Ureter (tissue), 1 donor: ENCODE measurements at places on chromosomes 16 and 17.

- DNase-seq: peak; percentile 70
These were observed 1.3 kb upstream of the ZNF768 start for GRCh38 chr16:30527635-30528178.

- no peak for DNase-seq
These were observed 90.1 kb upstream of the GSE1 start for GRCh38 chr16:85522842-85523601.

- DNase-seq: peak; percentile 48
These were observed 491 bp downstream of the IST1 start for GRCh38 chr16:71895679-71896365.

DNA sequence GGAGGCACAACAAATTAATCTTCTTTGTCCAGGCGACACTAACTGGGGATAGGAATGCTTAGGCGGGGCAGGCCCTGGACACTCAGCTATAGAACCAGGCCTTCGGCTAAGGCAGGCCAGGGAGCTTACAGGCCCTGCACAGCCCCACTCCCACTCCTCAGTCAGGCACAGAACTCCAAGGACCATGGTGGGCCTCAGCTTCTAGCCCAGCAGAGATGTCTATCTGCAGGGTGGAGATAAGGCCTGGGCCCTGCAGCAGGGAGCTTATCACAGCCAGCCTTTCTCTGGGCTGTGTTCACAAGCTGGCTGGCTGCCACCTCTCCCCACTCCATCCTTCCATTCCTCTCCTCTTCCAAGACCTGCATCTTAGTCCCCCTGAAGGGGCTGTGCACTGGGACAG lies 68.1 kb downstream of the TMEM132E start:
- DNase-seq: no peak

- DNase-seq: no peak
These were observed 49.3 kb upstream of the USP7 start for GRCh38 chr16:9012848-9013507.

- no peak for DNase-seq
These were observed 61.4 kb downstream of the SDK2 start for GRCh38 chr17:73582821-73583220.

DNA sequence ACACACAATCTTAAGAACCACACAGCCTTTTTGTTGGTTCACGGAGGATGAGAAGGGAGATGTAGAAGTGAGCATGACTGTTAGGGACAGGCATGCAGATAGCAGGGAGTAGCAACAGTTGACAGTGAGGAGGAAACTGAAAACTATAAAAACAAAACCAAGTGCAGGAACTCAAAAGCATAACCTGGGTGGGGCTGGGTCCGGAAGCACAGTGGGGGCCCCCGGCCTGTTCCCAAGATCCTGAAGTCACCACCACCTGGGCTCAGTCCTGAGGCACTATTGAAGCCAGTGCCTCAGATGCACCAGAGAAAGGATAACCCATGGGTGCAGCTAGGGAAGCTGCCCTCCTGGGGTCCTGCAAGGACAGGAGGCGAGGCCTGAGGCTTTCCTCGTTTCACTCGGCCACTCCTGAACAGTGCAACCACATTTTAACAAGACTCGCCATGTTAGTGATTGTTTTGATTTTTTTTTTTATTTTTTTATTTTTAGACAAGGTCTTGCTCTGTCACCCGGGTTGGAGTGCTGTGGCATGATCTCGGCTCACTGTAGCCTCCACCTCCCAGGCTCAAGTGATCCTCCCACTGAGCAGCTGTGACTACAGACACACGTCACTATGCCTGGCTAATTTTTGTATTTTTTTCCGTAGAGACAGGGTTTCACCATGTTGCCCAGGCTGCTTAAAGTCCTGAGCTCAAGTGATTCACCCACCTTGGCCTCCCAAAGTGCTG lies 27.7 kb upstream of the CBX4 start:
- no peak for DNase-seq

DNA sequence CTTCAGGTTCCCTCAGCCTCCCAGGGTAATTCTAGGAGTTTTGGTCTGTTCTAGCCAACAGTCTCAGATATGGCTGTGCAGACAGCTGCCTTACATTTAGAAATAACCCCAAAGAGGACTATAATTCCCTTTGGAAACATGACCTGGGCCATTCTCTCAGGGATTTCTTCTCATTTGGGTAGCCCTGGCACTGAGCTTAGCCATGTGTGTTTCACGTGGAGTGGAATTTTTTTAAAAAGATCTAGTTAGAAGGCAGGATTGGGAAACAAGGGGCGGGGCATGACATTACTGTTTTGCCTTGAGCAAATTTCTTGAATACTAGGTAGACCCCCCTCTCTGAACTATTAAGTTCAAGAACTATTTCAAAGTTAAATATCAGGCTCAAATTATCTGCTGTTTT lies 29.6 kb upstream of the MRC2 start:
- DNase-seq: no peak

- peak; percentile 67 for DNase-seq
These were observed 7.3 kb downstream of the THRA start for GRCh38 chr17:40069751-40070708.

- DNase-seq: no peak
These were observed 80.4 kb upstream of the IRX3 start for GRCh38 chr16:54366943-54367342.

- DNase-seq: peak; percentile 55
These were observed 684 bp downstream of the YPEL2 start for GRCh38 chr17:59331929-59332748.

DNA sequence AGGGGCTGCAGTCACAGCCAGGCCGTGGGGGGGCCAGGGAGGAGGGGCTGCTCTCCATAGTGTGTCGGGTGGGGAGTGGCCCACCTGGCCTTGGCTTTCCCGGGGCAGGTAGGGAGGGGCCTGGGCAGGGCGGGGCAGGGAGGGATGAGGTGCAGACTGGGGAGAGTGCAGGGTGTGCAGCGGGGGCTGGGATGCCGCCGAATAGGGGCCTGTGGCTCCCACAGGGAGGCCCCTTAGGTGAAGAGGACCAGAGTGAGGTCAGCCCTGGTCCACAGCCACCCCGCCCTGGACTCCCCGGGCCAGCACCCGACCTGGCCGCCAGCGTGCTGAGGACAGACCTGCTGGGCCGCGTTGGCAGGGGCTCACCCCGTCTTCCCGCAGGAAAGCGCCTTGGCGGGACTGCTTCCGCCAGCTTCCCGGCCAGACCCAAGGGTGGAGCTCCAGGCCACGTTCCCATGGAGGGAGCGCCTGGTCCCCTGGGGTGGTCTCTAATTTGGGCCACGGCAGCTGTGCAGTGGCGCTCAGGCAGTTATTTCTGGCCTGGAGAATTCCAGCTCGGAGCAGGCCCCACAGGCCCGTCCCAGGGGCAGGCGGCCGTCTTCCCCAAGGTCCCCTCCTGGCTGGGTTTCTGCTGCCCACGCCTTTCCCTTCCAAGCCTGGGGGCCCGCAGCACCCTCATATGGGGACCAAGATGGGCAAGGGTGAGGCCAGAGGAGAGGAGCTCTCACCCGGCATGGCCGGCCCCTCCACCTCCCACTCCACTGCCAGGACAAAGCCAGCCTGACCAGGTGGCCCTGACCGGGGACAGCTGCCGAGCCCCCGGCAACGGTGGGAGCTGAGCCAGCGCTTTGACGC lies 27.9 kb downstream of the CACNA1H start:
- no peak for DNase-seq

DNA sequence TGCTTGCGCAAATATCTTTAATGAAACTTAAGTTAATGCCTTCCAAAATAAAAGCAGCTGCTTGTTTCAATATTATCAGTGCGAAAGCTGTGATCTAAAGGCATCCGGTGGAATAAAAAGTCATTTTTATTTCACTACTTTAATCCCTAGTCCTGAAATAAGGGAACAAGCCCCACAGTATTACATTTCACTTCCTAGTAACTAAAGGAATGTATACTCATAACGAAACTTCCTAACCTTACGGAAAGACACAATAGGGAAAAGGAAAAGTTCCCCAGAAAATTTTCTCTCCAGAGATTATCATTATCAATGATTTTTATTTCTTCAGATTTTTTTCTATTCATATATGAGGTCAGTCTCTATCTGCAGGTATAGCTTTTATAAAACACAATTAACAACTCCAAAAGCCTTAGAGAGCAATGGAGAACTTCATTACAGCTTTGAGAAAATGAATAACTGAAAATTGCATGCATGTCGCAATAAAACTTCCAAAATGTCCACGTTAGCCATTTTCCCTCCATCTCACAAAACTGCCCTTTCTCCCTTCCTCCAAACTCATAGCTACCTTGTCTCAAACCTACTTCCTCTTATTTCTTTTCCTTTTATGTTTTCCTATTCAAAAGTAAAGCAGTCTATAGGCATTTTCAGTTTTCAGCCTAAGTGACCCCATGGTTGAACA lies 154.3 kb upstream of the MED13 start:
- DNase-seq: no peak

DNA sequence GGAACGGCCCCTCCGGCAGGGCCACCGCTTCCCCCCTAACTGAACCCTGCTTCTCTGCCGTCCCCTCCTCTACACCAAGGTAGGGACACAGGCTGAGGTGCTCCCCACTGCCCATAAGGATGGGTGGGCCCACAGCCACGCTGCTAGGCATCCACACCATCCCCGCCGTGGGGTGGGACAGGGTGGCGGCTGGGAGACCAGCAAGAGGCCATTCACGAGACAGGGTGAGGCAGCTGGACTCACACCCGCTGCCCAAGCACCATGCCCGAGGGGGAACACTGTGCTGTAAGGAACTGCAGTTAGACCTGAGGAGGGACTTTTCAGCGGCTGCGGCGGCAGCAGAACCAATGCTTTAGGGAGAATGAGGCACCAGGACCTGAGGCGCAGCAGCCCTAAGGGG lies 47.5 kb upstream of the RRN3 start:
- DNase-seq: no peak

DNA sequence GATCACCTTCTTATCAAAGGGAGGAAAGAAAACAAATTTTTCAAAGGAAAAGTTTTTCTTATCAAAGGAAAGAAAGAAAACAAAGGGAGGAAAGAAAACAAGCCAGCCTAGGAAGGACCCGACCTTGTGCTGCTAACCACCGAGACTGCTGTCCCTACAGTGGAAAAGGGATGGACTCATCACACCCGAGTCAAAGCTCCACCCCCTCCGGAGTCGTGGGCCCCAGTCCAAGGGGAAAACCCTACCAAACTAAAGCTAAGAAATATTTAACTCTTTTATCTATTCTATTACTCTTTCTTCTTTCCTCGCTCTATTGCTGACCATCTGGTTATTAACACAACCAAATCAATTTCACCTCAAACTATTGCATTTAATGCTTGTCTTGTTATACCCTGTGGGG lies 6.1 kb upstream of the ENDOV start:
- DNase-seq: no peak

GRCh38 chr17:68734931-68735330 lies 133.8 kb upstream of the FAM20A start:
- no peak for DNase-seq

DNA sequence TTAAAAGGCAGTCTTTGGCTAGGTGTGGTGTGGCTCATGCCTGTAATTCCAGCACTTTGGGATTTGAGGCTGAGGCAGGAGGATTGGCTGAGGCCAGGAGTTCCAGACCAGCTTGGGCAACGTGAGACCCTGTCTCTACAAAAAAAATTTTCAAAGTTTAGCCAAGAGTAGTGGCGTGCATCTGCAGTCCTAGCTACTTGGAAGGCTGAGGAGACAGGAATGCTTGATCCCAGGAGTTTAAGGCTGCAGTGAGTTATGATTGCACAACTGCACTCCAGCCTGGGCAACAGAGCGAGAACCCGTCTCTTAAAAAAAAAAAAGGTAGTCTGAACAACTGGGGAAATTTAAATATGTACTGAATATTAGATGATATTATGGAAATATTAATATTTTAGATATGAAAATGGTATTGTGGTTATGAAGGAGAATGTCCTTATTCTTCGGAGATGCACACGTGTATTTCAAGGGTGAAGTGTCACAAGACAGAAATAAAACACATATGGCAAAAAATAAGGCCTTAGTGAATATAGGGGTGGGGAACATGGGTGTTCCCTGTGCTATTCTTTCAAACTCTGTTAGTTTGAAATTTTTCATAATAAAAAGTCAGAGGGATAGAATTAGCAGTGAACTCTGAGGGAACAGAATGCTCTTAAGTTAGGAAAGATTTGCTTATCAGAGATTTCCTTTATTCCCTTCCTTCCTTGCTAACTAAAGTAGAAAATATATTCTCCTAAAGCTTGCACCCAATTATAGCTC lies 144.7 kb downstream of the CDK5R1 start:
- no peak for DNase-seq

GRCh38 chr16:31196324-31197088 lies 6.1 kb downstream of the PYCARD start:
- DNase-seq: no peak

DNA sequence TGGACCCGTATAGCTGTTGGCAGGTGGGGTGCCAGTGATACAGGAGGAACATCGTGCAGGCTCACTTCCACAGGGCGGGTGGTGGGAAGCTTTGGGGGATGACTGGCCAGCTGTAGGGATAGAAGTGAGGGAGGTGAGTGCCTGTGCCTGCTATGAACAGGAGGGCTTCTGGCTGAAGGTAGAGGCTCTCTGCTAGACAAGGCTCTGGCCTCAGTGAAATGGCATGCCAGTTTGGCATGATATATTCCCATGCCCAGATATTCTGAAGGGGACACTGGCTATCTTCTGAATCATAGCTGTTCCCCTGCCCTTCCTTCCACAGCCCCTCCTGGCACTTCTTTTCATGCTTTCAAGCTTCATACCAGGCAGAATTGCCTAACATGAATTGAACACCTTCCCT lies 19.1 kb downstream of the PHAF1 start:
- no peak for DNase-seq

- DNase-seq: no peak
These were observed 344 bp downstream of the CNTNAP4 start for GRCh38 chr16:76277460-76278030.

GRCh38 chr16:87174061-87174460 lies 143.1 kb downstream of the C16orf95 start:
- no peak for DNase-seq

DNA sequence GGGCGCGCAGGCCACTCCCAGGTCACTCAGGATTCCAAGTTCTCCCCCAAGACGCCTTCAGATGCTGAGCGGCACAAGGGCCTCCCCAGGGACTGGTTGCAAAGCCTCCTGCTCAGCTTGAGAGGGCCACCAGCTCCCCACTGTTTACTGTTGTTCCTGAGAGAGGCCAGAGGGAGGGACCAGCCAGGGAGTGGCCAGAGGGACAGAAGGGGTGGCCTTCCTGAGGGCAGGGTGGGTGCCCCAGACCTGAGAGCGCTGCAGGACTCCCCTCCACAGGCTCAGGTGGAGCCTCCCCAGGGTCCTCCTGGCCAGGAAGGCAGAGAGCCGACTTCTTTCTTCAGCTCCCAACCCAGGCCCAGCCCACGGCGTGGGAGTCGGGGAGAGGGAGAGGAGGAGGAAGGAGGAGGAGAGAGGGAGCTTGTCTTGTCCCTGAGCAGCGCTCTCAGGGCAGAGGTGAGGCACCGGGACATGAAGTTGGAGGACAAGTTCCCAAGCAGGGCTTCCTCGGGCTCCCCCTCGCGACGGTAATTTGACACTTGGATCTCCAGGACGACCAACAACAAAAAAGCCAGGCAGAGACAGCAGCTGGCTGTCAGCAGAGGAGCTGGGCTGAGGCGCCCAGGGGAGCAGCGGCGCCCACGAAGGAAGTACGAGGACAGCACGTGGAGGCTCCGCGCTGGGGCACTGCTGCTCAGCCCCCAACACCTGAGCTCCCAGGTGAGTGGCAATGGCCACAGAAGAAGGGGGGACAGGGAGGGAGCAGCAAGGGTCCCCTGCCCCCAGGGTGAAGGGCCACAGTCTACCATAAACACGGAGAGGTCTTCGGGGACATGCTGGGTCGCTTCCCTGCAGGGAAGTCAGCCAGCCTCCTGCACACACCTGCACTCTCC lies 497 bp downstream of the SMIM5 start:
- DNase-seq: peak; percentile 93
